Stimulated activated CD4-positive, alpha-beta T cell treated with anti-CD3 and anti-CD28 coated beads, Interleukin-1b, Interleukin-23, amount 100 ng/mL, for 1 hour (primary cell): ENCODE measurements at places on chromosomes 2 and 18.

- DNase-seq: no peak
These were observed 56.6 kb downstream of the TRPM8 start for GRCh38 chr2:233973786-233974185.

DNA sequence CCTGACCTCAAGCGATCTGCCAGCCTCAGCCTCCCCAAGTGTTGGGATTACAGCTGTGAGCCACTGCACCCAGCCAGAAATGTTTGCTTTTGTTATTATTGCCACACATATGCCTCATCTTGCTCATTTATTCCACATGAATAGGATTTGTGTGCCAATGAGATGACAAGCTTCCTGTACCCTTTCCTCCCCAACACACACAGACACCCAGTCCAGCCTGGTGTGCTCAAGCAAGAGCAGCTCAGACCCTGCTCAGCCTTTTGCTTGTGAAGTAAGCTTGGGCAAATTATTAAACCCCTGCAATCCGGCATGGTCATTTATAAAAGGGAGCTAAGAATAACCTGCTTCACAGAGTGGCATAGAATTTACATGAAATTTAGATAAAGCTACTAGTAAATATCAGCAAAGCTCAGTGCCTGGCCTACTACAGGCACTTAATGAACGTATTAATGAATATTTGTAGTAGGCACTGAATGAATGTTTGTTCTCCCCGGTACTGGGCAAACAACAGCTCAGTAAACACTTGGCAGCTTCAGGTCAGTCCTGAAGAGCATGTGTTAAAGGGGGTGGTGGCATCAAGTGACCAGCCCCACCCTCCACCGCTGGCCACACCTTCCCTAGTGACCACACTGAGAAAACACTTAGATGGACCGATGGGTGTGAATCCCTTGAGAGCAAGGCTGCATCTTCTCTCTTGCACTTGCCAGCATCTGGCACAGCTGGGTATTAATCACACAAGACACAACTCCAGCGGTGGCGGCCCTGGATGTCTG lies 280.2 kb downstream of the SRBD1 start:
- no peak for DNase-seq

DNA sequence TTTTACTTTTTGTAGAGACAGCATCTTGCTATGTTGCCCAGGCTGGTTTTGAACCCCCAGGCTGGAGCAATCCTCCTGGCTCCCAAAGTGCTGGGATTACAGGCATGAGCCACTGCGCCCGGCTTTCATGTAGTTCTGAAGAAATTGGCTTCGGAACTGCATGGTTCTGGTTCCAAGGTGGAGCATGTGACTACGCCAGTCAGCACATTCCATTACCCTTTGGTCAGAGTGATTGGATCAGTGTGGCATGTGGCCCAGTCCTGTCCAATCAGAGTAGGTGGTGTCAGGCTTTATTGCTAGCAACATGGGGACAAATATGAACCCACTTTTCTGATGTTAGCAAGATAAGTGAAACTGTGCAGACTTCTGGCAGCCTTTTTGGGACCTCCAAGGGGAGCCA lies 16.3 kb upstream of the ATOH8 start:
- DNase-seq: no peak

GRCh38 chr2:219459460-219460311 lies 25.0 kb downstream of the SPEG start:
- no peak for DNase-seq

- no peak for DNase-seq
These were observed 106.3 kb downstream of the LDLRAD4 start for GRCh38 chr18:13324880-13325279.

DNA sequence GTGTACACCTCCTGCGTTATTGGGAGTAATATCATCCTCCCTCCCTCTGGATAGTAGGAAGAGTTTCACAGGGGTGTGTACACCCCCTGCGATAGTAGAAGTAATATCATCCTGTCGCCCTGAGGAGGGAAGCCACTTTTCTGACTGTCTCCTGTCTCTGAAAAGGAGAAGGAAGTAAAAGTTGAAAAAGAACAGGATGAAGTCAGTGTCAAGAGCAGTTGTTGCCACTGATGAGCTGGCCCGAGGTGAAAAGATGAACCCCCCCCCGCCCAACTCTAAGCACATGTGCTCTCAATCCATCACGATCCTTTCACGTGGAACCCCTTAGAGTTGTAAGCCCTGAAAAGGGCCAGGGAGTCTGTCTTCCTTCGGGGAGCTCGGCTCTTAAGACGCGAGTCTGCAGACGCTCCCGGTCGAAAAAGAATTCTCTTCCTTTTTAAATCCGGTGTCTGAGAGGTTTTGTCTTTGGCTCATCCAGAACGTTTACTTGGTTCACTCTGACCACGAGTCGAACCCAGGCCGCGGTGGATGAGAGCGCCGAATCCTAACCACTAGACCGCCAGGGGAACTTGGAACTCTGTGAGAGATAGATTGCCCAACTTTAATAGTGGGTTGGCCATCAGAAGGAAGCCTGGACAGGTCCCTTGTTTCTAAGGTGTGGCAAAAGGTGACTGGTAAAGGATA lies 22.4 kb upstream of the NAGK start:
- DNase-seq: no peak

DNA sequence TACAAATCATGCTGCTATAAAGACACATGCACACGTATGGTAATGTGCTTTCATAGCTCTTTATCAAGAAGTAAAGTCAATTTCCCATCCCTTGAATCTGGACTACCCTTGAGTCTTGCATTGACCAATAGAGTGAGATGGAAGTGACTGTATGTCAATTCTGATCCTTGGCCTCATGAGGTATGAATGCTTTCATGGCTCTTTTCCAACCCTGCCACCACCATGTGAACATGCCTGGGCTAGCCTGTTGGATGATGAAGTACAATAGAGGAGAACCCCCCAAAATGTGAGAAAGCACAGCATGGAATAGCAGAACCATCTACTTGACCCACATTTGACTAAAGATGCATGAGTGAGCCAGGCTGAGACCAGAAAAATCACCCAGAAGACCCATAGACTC lies 237.0 kb downstream of the NYAP2 start:
- no peak for DNase-seq

DNA sequence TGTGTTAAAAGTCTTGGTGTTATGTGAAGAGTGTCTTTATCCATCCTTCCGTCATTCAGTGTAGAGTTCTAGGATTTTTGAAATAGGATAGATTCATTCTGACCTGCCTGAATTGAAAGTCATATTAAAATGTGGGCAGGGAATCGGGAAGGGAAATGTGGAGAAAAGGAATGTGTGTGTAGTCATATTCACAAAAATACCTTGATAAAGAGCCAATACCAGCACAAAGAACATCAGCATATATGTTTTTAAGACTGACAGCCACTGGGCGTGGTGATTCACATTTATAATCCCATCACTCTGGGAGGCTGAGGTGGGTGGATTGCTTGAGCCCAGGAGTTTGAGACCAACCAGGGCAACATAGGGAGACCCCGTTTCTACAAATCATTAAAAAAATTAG lies 188.1 kb downstream of the CAMKMT start:
- no peak for DNase-seq

DNA sequence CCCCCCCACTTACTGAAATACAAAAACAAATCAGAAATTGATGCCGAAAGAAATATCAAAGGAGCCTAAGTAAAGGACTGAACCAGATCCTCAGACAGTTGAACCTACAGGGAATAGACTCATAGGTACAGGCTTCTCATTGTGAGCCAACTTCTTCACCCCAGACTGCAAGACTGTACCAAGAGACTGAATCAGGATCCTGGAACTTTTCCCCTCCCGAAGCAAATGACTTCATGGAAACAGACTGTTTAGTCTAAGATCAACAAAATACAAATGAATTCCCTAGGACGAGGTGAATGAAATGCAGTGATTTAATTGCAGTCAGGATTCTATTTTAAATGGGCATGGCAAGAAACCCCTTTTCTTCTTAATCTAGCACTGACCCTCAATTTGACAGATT lies 53.6 kb upstream of the RNF152 start:
- DNase-seq: no peak

DNA sequence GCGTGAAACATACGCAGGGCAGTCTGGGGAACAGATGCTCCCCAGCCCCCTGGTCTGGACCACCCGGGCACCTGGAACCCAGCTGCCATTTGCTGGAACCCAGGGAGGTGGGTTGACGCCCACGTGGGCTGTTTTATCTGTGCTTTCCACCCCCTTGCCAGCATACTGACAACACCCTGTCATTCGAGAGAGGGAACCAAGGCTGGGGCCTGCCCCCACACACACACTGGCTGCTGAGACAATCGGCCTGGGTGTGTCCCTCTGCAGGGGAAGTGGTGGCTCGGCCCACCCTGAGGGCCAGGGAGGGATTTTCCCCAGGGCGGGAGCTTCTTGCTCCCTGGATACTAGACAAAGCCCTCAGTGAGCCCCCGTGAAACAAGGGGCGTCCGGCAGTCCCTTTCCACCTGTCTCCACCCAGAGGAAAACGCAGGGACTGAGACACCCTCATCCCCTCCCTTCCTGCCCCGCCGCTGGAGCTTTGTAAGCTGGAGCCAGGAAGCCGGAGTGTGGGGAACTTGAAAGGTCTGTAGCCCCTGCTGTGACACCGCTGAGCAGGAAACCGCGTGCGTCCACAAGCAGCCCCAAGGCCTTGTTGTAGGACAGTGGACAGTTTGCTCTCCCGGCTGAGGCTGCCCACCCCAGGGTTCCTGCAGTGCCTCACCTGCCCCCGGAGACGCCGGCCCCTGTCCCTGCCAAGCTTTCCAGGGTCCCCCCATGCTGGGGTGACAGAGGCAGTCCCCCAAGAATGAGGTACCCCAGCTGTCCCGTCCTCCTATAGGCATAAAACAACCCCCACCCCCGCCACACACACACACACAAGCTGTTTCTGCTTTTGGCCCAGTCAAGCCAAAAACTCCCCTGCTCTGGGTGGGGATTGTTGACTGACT lies 14.1 kb upstream of the KLF11 start:
- no peak for DNase-seq

DNA sequence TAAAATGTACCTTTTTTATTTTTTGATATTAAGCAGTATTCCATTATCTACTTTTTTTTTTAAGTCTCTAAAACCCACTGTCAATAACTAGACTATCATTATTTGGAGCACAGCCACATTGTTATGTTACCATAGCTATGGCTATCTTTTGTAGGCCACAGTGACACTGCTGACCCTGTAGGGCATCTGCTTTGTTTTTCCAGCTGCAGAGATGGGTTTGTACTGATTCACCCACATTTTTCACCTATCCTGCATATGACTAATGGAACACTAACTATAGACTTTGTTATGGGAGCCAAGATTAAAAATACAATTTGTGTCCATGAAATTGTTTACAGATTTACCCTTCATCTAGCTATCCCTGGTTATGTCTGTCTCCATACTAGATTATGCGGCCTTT lies 21.6 kb upstream of the OTX1 start:
- DNase-seq: no peak

DNA sequence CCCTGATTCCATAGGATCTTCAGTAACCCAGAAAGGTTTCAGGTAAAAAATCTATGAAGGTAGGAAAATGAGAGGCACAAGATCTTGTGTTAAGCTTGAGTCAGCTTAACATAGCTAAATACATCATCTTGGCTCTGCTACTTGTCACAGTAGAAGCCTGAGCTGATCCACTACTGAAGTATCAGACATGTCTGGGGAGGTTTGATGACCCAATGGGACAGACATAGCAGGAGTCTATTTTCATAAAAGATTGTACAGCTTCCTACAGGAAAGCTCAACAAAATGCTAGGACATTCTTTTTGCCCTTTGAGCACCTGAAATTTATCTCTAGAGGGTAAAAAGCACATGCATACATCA lies 84.3 kb upstream of the FSHR start:
- no peak for DNase-seq
